Stimulated activated CD8-positive, alpha-beta memory T cell treated with anti-CD3 and anti-CD28 coated beads, Interleukin-2, amount 100 ng/mL, for 1 hour (primary cell): ENCODE measurements at places on chromosomes 5 and 9.

DNA sequence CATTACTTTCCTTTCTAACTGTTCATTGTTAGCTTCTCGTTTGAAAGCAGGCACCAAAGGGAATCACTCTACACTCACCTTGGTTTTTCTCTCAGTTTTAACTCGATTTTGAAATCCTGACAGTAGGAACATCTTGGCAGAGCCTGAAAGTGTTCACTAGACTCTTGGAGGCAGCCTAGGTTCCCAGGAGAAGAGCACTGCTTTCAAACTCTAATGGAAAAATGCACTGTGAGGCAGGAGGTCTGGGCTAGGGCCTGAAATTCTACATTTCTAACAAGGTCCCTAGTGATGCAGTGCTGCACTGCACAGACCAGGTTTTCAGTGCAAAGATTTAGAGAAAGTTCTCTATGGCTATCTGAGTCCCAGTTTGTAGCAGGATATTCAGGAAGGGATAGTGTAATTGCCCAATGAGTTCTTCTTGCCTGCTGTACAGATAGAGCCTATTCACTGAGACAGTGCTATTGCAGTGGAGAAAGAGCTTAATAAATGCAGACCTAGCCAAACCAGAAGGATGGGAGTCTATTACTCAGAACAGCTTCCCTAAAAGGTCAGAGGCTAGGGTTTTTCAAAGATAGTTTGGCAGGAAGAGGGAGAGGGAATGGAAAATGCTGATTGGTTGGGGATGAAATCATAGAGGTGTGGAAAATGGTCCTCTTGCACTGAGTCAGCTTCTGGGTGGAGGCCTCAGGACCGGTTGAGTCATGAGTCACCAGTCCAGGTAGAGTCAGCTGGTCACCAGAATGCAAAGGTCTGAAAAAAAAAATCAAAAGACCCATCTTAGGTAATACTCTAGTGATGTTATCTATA lies 153.9 kb downstream of the GPBP1 start:
- no peak for DNase-seq

DNA sequence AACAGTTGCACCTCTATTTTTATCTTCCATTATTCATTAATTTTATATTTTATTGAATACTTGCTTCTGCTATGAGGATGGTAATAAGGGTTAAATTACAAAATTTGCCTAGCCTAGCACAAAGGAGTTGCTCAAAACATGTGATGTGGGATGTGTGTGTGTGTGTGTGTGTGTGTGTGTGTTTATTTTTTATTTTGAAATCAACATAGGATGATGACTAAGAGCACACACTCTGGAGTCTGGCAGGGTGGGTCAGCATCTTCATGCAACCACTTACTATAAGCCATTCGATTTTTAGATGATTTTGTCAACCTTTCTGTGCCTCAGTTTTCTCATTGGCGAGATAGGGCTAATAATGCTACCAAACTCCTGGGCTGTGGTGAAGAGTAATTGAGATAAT lies 57.7 kb upstream of the MAMDC2 start:
- DNase-seq, result no peak

GRCh38 chr5:201672-202071 lies 10.4 kb downstream of the LRRC14B start:
- DNase-seq, result no peak

- DNase-seq, result no peak
These were observed 636.1 kb downstream of the PSAT1 start for GRCh38 chr9:78932849-78933627.

- no peak for DNase-seq
These were observed 83.6 kb downstream of the ENC1 start for GRCh38 chr5:74556631-74557595.

DNA sequence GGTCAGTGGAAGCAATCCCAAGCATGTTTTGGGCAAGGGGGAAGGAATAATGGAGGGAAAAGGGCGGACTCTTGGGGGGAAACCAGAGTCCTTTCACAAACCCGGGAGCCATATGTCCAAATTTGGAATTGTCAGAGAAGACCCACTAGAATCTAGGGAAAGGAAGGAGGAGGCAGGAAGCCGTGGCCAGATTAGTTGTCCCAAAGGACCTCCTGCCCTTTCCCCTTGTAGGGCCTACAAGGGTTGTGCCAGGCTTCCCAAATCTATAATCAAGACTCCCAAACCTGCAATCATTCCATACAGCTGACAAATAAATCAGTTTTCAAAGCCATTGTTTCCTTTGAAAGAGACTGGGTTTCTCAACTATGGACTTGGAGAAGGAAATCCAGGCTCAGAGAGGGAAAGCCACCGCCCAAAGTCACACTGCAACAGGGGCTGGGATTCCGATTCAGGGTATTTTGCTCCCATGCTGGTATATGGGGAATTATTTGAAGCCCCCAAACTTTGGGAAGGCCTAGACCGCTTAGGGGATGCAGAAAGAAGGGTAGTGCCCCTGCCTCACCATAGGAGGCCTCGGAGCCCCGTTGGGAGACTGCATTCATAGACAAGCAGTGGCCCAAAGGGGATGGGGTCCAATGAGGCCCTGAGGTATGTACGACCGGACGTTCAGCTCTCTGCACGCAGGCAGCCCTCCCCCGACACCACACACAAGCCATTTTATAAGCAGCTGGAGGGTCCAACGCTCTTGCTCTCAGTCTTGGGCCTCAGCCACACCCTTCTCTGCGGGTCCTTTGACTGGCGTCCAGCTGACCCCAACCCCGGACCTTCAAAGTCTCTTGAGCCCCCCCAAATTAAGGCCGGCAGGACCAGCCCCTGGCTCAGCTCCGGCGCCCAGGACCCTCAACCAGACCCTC lies 815 bp downstream of the ANXA6 start:
- DNase-seq, result no peak

- DNase-seq, result no peak
These were observed 149.3 kb upstream of the PPP1R26 start for GRCh38 chr9:135330307-135330631.

DNA sequence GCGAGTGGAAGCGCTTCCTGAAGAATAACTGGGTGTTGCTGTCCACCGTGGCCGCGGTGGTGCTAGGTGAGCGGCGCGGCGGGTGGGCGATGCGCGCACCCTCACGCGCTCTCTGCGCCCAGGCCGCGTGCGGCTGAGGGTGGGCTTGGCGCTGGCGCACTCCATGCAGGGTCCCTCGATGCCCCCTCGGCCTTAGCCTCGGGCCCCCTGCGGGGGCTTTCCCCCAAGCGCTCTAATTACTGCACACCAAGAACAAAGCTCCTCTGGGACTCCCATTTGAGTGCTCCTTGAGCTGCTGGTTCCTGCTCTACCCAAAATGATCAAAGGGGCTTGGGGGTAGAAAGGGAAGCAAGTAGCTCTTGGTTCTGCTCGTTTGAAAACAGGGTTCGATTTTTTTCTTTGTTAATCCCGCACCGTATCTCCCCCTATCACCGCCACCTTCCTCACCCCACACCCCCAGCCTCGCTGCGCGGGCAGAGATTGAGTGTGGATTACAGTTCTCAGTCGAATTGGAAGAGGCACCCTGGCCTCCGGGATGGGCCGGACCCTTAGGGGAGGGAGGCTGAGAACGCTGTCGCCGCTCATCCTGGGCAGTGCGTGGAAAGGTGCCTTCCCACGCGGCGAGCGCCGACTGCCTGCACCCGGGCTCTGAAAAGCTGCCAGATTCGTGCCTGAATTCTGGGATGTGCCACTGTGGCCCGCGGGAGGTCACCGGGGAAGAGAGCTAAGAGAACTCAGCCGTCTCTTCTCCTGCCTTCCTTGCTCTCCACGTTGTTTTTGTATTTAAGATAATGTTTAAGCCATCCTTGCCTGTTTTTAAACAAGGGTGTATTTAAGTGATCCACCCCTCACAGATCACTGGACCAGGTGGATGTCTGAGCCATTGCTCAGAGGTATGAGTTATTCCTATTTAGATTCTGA lies 697 bp downstream of the SLC1A1 start:
- no peak for DNase-seq
